Activated B cell treated with CpG ODN at 0.5 μM for 24 hours (primary cell): ENCODE measurements at places on chromosomes 7 and 10.

DNA sequence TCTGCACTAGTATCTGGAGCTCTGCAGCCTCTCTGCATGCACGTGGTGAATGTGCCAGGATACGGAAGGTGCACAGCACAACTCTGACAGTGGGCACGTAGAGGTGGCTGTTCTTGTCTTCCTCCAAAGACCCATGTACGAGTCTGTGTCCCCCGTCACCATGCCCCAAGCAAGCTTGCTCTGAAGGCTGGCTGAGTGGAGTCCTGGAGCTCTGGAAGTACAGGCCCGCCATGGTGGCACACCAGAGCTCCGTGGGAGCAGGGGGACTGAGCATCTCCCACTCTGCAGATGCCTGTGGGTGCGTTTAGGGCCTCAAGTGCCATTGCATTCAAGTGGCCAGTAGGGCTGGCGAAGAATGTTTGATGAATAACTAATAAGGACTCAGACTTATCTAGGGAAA, 17.1 kb downstream of the BCCIP start:
- DNase-seq = no peak

- no peak for DNase-seq
Measured at GRCh38 chr10:46018453-46019176, 11.8 kb downstream of the NCOA4 start.

GRCh38 chr10:100020886-100021253, 11.1 kb upstream of the DNMBP start:
- DNase-seq = no peak

DNA sequence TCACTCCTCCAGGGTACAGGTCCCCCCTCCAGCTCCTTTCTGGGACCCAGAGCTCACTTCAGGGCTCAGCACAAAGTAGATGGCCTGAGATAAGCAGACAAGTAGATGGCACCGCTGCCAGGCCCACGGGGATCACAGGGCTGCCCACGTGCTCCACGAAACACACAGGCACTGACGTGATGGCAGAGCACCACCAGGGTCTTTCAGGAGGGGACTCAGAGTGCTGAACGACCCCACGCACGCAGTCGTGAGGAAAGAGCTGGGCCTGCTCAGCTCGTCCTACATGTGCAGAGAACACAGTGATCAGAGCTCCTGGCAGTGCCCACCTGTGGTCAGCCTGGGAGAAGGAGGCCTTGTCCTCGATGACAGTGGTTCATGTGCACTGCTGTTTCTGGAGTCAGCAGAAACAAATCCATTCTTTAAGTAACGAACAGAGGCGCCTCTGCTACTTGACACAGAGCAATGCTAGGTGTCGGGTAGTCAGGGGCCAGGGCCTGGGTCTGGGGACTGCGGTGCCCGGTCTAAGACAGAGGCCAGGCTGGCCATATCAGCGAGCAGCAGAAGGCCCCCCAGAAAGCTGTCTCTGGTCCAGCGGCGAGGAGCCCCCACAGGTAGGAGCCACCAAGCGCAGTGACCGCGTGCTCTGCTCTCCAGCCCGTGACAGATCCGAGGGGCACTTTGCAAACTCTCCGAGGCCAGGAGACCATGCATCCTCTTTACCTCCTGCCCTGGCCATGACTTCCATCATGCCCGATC, 129.8 kb upstream of the FAM20C start:
- DNase-seq = no peak

GRCh38 chr7:93690021-93690420, 115.5 kb upstream of the CALCR start:
- DNase-seq = no peak

- DNase-seq = no peak
Measured at GRCh38 chr10:6473901-6474370, 106.1 kb downstream of the PRKCQ start.

DNA sequence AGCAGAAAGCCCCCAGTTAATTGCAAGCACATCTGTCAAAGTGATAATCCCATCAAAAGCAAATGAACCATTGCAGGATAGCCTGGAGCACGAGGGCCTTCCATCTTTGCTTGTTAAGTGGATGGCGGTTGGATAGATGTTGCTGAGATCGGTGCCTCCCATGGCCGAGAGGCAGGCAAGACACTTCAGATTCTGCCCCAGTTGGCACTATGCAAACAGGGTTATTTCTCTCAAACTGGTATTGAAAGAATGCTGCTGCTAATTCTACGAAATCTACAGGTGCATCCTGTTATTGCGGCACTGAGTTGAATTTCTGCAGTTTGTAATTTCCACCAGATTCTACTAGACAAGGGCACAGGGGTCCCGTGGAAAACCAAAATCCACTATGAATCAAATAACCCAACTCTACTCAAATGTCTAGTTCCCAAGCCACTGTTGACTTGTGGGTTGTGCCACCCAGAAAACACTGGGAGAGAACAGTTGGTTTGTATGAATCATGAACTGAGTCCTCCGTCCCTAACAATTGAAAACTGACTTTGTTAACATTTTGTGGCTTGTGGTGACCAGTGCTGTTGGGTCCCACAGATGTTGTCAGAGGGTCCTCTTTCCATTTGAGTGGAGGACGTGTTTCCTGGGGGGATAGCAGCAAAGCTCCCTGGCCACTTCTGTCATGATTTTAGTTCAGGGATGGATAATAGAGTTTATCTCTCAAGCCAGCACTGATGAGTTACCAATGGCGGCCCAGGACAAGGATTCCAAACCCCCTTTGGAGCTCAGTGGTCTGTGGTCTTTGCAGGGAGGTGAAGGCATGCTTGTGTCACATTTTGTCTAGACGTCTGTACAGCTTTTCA, 7.1 kb upstream of the IL2RA start:
- DNase-seq = no peak

GRCh38 chr7:27149842-27150567, 2.4 kb downstream of the HOXA3 start:
- DNase-seq = no peak

- DNase-seq = no peak
Measured at GRCh38 chr10:93412801-93413200, 69.3 kb downstream of the MYOF start.

DNA sequence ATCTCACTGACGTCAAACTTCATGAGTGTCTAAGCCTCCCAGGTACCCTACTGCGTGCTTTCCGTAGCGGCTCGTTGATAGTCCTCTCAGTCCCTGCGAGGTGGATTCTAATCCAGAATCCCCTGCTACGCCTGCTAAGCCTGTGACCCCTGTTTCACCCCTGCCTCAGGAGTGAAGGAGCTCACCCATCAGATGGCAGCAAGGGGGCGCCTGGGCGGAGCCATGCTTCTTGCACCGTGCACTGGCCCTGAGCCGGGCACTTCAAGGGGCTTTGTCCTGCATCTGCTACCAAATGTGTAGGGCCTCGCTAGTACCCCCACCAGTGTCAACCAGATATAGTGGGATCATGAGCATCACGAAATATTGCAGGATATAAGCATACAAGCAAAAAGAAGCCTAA, 918 bp upstream of the STRA8 start:
- DNase-seq = no peak

DNA sequence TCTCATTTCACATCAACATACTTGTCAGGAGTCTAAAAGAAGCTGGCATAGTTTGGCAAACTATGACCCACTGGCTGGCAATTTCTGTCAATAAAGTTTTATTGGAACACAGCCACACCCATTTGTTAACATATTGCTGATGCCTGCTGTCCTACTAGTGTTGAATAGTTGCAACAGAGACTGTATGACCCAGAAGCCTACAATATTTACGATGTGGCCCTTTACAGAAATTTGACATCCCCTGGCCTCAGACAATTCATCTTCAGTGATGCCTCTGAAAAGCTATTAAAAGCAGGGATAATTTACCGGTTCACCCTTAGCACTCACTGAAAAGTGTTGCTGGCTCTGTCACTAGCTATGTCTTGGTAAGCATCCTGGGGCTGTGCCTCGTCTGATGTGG, 155.2 kb downstream of the ARID5B start:
- no peak for DNase-seq

- DNase-seq = no peak
Measured at GRCh38 chr10:17236468-17237148, 8.6 kb downstream of the VIM start.

DNA sequence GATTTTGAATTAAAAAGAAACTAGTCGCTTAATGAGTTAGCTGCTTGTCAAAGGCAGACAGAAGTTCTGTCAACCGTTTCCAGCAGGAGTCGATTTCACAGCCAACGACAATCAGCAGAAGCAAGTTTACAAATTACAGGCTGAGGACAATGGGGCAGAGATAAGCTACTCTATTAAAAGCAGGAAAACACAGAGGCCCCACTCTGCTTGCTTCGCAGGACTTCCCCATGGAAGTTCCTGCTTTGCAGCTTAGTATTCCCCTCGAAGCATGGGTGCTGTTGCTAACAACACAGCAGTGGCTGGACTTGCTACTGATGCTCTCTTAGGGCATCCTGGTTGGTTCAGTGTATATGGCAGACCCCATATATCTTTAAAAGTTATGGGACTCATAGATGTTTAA, 50.8 kb upstream of the KLF6 start:
- no peak for DNase-seq

DNA sequence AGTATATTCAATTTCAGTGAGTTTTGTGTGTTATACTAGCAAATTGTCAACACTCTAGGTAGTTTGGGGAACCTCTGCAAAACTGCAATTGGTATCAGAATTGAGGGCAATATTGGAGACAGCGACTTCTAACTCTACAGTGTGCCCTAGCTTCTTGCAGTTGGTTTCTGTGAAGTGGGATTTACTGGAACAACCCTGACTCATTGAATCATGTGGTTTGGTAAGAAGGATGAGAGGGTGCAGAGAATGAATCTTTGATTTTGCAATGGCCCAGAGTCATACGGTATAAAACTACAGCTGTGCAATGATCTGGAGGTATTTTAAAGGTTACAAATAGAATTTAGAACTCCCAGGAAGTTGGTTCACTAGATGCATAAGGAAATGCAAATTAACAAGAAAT, 129.1 kb upstream of the PPP1R3A start:
- no peak for DNase-seq

DNA sequence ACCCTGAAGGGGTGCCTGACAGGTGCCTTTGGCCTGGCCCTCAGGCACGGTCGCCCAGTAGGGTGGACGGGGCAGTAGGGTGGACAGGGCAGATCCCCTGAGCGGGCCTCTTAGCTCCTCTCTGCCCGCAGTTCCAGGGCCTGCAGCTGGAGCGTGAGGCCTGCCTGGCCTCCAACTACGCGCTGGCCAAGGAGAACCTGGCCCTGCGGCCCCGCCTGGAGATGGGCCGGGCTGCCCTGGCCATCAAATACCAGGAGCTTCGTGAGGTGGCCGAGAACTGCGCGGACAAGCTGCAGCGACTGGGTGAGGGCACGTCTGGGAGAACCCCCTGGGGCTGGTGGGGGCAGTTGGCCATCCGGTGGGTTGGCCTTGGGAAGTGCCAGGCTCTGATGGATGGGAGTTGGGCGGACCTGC, 1.7 kb downstream of the VPS37D start:
- DNase-seq = no peak

GRCh38 chr7:114051871-114052331, 133.1 kb upstream of the PPP1R3A start:
- DNase-seq = no peak

DNA sequence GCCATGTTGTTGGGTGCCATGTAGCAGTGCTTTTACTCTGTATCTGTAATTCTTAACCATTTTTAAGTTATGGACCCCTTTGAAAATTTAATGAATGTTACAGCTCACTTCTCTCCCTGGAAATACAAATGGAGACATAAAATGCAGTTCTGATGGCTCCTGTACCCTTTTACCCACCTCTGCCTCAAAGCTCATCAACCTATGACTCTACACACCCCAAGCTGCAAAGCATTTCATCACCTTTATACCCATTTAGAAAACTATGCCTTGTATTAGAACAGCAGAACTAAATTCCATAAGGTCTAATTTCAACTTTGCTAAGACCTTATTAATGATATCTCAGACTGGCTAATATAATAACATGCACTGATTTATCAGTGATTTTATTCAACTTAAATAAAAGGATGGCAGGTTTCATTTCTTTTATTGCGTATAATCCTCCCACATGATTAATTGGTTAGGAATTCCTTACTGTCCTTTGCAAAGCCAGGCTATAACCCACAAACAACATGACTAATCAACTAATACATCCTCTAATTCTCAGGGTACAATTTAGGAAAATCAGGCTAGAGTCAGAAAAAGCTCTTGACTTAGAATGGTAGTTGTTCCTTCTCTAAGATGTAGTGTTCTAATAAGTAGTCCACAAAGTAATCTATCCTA, 68.1 kb downstream of the CPEB3 start:
- DNase-seq = no peak

- no peak for DNase-seq
Measured at GRCh38 chr7:5452937-5453540, 29.4 kb upstream of the TNRC18 start.
